CD14-positive monocyte (primary cell): ENCODE measurements at places on chromosomes 1 and 21.

GRCh38 chr1:14713077-14713476 lies 114.6 kb downstream of the KAZN start:
- DNase-seq, result no peak

- no peak for DNase-seq
These were observed 35.3 kb downstream of the DTL start for GRCh38 chr1:212070720-212071302.

GRCh38 chr1:114113411-114114184 lies 40.1 kb downstream of the SYT6 start:
- peak; percentile 82 for DNase-seq

DNA sequence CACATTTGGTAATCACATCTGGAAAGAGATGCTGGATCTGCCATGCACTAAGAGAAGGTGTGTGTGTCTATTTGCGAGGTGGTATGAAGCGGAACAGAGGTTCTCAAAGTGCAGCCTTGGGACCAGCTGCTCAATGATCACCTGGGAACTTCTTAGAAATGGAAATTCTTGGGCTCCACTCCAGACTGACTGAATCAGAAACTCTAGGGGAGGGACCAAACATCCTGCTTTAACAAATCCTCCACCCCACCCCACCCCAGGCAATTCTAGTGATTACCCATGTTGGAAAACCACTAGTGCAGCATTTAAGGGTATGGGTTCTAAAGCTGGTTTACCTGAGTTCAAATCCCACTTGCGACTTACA lies 143.9 kb upstream of the JUN start:
- no peak for DNase-seq

- no peak for DNase-seq
These were observed 811.4 kb downstream of the USP25 start for GRCh38 chr21:16540966-16541727.

DNA sequence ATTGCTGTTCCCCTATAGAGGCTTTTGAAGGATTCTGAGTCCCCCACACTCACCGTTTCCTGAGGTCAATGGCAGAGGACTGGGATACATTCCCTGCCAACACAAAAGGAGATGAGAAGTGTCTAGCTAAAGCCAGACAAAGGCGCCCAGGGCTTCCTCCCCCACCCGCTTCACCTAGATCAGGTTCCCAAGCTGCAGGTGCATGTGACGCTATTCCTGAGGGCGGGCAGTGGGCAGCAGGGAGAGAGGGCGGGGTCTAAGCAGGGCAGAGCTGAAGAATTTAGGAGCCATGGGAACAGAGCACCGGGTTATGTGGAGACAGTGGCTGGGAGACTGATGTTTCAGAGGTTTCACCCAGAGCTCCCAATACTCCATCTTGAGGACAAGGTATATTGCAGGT lies 6.0 kb upstream of the ARHGEF2 start:
- DNase-seq, result no peak

DNA sequence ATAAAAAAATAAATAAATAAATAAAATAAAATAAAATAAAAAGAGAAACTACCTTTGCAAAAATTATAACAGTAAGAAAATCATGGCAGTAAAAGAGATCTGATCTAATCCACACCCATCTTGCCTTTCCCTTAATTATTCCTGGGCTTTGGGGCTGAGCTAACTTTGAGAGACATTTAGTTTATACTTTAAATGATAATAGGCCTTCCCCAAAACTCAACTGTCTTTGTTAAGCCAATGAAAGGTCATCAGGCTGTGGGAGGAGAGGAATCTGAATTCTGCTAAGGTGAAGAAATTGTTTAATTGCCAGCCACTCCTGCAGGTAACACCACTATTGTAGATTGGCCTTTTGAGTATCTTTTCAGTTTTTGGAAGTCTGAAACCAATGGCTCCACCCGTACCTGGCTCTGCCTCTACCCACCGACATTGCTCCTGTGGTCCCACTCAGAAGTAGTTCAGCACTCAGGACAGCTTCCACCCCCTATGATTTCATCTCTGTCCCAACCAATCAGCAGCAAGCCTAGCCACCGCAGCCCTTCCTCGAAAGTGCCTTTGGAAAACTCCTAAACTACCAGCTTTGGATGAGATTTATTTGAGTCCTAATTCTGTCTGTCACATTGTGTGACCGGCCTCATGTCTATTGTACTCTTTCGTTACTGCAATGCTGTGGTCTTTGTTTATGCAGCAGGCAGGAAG lies 23.0 kb upstream of the PNRC2 start:
- no peak for DNase-seq

DNA sequence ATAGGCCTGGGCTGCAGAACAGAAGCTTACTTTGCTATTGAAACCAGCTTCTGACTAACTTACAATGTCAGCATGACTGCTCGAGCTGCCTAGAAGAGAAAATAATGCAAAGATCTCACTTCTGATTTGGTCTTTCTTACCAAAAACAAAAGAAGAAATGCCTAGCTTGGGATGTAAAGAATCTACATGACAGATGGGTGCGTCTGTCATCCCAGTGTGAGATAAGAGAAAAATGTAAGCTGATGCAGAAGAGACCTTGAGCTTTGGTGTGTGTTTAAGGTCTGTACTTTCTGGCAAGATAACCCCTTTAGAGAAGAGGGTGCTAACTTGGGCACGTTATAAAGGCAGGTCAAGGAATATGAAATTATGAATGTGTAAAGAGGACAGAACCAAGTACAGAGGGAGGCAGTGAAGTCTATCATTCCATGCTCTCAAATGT lies 3.6 kb downstream of the FAM20B start:
- DNase-seq, result no peak

- no peak for DNase-seq
These were observed 44.7 kb downstream of the KCNC4 start for GRCh38 chr1:110254604-110255391.

- no peak for DNase-seq
These were observed 52.0 kb downstream of the OLIG1 start for GRCh38 chr21:33121715-33122475.

- no peak for DNase-seq
These were observed 6.0 kb downstream of the CFAP74 start for GRCh38 chr1:1997576-1997975.

DNA sequence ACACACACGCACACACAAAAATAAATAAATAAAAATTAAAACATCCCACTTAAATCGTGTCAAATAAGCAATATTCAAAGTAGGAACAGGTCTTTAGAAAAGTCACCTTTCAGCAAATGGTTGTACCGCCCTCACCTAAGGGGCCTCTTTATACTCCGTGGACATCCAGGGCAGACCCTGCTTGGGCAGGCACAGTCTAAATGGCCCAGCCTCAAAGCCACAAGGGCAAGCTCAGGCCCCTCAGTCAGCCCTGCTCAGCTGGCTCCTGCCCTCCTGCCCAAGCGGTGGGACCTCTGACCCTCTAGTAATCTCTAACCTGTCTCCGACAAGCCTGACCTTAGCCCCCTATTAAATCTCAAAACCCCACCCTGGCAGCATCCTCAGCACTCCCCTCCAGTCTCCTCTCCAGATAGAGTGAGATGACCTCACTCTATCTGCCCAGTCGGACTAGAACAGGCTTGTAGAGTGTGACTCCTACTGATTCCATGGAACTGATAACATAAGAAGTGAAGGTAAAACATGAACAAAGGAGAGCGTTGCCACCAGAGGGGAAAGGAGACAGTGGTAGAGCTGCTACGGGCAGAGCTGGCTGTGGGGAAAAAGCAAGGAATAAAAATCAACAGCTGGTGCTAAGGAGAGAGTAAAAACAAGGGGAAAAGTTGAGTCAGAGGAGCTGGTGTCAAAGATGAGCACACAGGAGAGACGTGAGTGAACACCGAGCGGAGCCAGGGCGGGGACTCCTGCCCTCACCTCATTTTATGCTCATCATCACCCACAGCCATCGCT lies 36.0 kb downstream of the SIPA1L2 start:
- no peak for DNase-seq

DNA sequence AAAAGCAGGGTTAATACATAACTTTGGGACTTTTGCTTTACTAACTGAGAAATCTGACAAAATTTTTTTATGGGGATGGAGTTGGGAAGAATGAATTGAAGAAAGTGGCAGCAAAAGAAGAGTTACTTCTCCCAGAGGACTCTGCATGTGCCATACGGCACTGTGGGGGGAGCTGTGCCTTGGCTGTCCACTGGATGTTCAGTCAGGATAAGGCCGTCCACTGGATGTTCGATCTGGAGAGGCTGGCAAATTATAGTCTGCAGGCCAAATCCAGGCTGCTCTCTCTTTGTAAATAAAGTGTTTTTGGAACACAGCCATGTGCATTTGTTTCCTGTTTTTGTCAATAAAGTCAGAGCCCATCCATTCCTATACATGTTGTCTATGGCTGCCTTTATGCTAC lies 4.5 kb upstream of the MAP3K7CL start:
- no peak for DNase-seq

- no peak for DNase-seq
These were observed 196.9 kb upstream of the C8B start for GRCh38 chr1:57162607-57163261.

- no peak for DNase-seq
These were observed 251.4 kb downstream of the FAM72C start for GRCh38 chr1:143720087-143721023.

- no peak for DNase-seq
These were observed 27.2 kb upstream of the ENO1 start for GRCh38 chr1:8905582-8906191.

- DNase-seq, result no peak
These were observed 35.9 kb upstream of the TMEM52 start for GRCh38 chr1:1954831-1955441.

DNA sequence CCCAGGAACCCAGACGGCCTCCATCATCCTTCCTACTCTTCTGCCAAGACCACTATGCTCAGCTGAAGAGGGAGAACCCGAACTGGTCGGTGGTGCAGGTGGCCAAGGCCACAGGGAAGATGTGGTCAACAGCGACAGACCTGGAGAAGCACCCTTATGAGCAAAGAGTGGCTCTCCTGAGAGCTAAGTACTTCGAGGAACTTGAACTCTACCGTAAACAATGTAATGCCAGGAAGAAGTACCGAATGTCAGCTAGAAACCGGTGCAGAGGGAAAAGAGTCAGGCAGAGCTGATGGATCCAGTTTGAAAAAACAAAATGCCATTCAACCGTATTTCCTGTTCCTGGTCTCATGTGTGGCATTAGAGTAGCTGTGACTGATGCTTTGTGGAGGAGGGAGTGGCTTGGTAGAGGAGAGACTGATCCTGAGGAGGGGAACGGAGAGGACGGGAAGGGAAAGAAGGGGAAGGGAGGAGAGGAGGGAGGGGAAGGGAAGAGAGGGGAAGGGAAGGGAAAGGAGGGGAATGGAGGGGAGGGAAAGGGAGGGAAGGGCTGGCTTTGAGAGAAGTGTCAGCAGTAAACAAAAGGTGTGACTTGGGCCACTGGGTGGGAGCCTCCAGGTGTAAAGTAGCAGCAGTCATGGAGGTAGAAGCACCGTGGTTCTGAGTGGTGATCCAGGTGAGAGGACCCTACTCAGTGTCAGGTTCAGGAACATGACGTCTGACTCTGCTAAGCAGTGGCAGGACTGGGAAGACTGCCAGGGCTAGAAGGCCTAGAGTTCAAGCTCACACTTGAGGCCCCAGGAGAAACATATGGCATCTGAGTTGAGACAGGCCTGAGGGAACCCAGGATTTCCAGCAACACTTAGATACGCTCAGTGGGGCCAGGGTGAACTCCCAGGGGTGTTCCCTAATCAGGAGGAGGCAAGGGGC lies 846 bp downstream of the HMGB4 start:
- DNase-seq, result no peak

- DNase-seq, result no peak
These were observed 31.9 kb upstream of the COL6A2 start for GRCh38 chr21:46065914-46066551.

GRCh38 chr1:115142616-115143015 lies 53.3 kb upstream of the TSPAN2 start:
- DNase-seq, result no peak

DNA sequence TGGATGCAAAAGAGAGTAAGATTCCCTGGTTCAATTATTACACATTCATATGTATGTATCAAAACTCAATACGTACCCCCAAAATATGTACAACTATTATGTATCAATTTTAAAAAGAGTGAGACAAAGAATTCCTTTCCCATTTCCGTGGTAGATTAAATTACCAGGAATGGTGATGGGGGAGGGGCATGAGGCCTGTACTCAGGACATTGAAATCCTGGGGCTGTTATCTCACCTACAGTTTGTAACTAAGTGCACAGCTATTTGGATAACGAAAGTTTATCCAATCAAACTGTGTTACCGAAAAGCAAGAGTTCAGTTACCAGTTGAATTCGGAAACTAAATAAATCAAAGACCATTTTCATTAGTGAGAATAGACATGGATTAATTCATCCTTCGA lies 8.3 kb upstream of the ESRRG start:
- DNase-seq, result no peak

DNA sequence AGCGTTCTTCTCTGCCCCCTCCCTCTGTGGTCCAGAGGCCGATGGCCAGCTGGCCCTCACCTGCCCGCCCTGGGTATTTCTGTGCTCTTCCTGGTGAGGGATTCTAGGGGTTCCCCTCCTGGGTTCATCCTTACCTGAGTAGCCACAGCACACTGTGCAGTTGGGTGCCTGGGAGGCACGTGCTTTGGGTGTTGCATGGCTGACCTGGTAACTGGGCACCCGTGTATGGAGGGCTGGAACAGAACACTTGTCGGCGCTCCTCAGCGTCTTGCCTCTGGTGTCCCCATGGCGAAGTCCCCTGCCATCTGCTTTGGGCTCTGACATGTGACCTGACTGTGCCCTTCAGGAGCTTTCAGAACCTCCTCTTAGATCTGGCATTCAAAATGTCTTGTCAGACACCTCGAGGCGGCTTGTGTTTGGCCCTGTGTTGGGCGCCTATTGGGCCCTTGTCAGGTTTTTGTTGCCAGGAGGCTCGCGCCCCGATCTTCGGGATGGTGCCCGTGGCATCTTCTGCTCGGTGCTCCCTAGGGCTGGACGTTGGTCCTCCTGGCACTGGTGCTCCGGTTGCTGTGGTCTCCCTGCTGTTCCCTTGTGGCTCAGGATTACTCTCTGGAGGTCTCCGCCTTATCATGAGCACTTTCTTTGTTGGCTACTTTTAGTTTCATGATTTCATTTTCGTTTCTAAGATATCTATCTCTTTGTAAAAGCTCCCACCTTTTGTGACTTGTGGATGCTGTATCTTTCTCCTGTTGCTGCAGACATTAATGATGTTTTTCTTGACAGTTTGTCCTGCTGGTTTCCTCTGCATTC lies 28.5 kb downstream of the SKI start:
- DNase-seq, result no peak

DNA sequence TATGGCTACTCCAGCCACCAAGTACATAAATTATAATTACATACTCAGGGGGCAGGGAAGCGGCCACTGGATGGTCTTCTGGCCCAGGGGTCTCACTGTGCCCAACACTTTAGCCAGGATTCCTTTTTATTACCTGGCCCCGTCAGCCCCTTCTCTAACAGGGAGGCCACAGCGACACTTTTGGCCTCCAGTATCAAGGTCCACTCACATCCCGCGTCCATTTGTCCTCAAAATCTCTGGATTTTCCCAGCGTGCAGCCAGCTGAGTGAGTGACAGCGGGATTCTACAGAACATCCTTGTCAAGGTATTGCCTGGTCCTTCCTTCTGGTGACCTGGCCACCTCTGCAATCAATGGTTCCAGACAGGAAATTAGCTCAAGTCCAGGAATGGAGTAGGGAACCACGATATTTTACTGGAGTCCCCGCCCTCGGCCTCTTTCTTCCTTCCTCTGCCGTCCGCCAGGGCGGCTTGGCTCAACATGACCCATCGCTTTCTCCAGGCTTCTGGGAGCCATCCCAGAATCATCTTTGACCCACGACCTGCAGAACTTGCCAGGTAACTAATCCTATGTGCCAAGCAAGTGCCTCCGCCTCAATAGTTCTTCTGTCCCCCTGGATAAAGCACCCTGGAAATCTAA lies 2.7 kb upstream of the COL6A2 start:
- DNase-seq, result no peak
